Hypothalamus (tissue), 51 donors: ENCODE measurements at places on chromosomes 5 and 9.

DNA sequence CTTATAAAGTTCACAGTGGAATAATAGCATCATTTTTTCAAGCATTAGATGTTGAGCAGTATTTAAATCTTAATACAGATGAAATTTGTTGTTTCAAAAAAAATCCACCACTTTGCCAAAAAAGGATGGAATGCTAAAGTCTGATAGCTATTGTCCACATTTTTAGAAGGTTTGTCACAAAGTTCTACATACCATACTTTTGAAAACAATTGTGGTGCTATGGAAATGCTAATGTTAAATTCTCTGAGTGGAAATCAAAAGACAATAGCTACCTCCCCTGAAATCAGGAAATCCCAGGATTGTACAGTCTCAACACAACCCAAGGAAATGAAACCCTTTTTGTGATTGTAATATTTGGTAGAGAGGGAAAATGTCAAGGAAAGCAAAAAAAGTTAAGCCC is 19.3 kb upstream of the GRAMD2B start:
- DNase-seq: no peak

DNA sequence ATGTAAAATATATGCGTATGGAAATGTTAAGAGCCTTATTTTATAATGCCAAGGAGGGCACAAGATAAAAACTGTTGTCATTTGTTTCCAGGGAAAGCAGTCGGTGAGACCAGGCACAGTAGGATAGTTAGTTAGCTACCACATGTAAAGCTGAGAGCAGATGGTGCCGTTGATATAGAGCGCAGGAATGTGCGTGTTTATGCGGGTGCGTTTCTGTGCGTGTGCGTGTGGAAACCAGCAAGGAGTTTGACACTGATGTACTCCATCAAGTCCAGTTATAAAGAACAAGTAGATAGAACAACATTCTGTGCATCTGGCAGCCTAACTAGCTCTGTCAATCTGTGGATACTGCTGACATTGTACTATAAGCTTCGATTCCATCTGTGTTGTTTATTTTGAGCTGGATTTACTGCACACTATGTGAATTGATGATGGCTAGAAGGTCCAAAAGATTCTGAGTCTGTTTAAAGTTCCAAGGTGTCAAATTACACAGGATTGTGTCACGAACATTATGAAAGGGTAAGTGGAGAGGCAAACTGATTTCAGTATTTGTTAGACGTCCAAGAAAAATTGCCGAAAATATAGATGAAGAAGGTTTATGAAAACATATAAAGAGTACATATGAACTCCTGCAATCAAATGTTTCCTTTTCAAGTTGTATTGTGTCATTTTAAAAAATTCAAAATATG is 494.9 kb upstream of the MEF2C start:
- DNase-seq: no peak

GRCh38 chr9:73549991-73550390 is 398.3 kb downstream of the ANXA1 start:
- no peak for DNase-seq

- DNase-seq: no peak
Observed at GRCh38 chr5:154498994-154499393, 21.0 kb upstream of the HAND1 start.

GRCh38 chr9:69299315-69299714 is 25.7 kb upstream of the ENTREP1 start:
- DNase-seq: no peak
